ENCODE measurements at places on chromosomes 16 and 17. TPM values are rescaled to one million over a fixed set of nuclear protein-coding genes. Genes with fewer than 3 reads are reported as not detected.

DNA sequence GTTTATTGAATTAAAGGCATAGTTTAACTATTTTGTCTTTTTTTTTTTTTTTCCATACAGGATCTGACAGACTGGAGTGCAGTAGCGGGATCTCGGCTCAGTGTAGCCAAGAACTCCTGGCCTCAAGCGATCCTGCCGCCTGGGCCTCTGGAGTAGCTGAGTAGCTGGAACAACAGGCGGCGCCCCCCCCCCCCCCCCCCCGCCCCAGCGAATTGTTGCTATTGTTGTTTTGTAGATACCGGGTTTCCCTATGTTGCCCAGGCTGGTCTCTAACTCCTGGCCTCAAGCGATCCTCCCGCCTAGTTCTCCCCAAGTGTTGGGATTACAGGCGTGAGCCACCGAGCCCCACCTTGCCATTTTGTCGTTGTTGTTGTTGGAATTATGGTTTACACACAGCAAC, 1.3 kb upstream of the CENPV start:
- no peak for DNase-seq

KRTAP4-3 gene
- not detected for total RNA-seq

DNA sequence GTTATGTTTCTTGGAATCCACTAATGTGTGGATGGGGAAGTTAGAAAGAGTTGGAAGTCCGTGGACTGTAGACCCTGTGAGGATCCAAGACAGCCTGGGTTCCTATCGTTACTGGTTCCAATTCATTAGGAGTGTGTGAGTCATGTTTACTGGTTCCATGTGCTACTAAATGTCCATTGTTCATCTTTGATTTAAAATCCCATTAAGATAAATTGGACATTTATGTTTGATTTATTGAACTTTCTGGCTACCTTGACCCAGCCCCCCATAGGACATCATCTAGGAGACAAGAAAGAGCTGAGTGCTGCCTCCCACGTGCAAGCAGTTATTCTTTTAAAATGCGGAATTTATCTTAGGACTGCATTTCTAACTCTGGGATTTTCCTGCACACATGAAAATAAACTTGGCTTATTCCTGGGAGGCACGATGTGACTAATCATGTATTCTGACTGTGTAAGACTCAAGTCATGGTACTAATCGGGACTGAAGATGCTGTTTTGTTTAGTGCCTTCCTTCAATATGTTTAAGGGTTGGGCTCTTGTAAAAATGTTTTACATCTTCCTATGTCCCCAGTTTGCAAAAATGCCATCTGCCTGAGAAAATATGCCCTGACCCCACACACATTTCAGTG, 53.4 kb downstream of the RGS9 start:
- DNase-seq = no peak

PYY gene
- total RNA-seq = 0.25 TPM

DNA sequence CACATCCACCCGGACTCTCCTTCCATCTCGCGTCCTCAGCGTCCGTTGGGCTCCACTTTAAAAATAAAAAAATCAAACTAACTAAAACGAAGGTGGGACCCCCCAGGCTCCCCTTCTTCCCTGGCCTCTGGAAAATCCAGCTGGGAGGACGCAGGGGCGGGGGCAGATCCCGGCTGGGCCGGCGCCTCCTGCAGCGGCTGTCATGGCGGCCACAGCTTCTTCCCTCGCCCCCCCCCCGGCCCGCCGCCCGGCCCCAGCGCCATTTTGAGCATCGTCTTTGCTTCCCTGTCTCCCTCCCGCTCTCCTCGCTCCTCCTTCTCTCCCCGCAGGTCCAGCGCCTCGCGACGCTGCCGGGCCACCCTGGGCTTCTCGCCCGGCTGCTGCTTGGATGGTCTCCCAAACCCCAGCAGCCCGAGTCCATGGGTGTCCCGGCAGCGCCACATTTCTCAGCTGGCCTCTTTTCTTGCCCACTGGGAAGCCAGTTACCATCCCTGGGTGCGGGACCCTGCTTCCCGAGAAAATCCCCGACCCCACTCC, 3.3 kb downstream of the HOXB2 start:
- DNase-seq = peak; percentile 88

DNA sequence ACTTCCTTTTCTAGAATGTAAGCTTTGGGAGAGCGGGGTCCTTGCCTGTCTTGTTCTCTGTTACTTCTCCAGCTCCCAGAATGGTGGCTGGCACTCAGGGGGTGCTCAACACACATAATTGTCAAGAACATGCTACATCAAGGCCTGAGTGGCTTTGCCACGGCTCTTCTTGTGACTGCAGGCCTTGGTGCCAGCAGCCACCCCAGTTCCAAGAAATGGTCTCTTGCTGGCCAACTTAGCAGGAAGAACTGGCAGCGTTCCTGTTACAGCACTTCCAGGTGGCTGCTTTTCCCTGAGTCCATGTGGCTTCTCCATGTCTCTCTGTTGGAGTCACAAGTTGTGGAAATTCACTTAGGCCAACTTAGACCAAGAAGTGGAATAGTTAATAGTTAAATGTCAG, 36.1 kb downstream of the PRKCB start:
- no peak for DNase-seq

- DNase-seq = no peak
Observed at GRCh38 chr16:74652249-74652648, 14.4 kb downstream of the RFWD3 start.

GRCh38 chr17:36824678-36825101, 112.6 kb upstream of the LHX1 start:
- no peak for DNase-seq

GRCh38 chr17:72163474-72163873, 42.7 kb downstream of the SOX9 start:
- DNase-seq = no peak
